ENCODE measurements at places on chromosomes 7 and 10.
A peak's percentile ranks its signal among the peaks of the same experiment; 100 is the strongest.

DNA sequence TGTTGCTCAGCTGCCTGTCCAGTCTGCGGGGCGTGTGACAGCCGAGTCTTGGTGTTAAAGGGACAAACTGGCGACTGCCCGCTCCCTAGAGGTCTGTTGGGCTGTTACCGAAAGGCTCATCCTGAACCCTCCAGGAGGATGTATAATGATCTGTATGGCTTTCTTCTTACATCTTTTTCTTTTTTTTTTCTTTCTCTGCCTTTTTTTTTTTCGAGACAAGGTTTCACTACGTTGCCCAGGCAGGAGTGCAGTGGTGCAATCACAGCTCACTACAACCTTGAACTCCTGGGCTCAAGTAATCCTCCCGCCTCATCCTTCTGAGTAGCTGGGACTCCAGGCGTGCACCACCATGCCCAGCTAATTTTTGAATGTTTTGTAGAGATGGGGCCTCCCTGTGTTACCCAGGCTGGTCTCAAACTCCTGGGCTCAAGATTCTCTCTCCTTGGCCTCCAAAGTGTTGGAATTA lies 857 bp downstream of the INTS15 start:
- no peak for DNase-seq

- DNase-seq, result no peak
These were observed 87.2 kb downstream of the EBF3 start for GRCh38 chr10:129876838-129877237.

- no peak for DNase-seq
These were observed 67.9 kb upstream of the PTN start for GRCh38 chr7:137411446-137411845.

DNA sequence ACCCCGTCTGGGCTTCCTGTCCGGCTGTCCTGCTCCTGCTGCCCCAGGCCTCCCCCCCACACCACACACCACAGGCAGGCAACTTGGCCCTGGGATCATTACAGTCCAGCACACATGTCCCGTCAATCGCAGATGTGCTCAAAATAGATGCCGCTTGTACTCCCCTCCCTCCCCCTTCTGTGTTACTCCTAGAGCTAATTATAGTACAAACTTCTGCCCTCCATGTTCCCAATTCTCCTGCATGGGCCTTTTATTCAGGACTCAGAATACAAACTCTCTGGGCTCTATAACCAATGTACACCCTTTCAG lies at the start of gene SYNPO2L:
Gene SYNPO2L, minus strand, starts transcription at position 40 of the 309 bp plus-strand sequence. CDS start 107 bp downstream, outside the sequence.
- DNase-seq, result no peak

- no peak for DNase-seq
These were observed 52.4 kb upstream of the TNS3 start for GRCh38 chr7:47634273-47634672.

DNA sequence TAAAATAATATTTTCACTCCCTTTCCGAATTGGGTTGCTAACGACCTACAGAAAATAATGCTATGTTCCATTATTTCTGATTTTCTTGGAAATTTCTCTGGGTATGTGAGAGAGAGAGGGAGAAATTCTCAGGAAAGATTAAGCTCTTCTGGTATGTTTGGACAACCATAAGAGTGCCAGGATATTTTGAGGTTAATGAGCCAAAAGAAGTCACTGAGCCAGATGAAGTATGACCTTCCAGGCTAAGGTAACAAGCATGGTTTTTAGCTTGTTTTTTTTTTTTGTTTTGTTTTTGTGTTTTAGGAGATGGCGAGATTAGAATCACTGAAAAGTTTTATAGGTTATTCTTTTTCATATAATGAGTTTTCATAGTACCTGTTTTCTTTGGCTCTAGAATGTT lies 171.0 kb upstream of the FOXP2 start:
- no peak for DNase-seq

- no peak for DNase-seq
These were observed 60.3 kb upstream of the C1GALT1 start for GRCh38 chr7:7122033-7122478.

DNA sequence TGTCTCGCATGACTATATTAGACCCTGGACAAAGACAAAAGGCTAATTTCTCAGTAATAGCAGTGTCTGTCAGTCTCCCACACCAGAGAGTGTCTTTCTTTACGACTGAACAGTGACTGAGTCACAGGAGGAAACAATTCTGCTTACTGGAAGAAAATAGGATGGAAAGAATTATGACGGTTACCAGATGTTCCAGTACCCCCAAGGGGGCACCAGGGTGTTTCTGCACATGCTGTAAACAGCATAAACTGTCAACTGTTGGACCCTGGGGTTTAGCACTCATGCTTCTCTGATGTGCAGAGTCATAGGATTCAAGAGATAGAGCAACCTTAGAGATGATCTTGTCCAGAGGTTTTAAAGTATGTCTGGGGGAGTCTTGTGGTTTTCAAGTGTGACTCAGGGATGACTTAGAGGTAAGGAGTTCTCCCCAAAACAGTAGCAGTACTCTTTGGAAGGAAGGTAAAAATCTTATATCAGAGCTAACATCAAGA lies 291.7 kb downstream of the THSD7A start:
- DNase-seq, result no peak

- no peak for DNase-seq
These were observed 120.2 kb upstream of the AMPH start for GRCh38 chr7:38751416-38751815.

DNA sequence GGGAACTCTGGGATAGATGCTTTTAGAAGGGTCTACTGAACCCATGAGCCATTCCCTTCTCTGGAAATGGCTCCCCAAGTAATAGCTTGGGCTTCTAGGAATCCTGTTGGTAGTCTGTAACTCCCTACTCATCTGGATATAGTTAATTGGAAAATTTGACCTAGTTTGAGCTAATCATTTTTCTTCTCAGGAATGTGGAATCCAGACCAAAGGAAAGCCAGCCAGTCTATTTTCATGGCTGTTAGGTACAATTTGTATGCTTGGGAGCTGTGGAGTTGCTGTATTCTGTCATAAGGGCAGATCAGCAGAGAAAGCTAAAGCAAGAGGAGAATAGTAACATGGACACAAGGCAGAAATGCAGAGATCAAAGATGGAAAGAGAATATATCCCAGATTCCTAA lies 71.6 kb upstream of the C1GALT1 start:
- no peak for DNase-seq

GRCh38 chr10:23174977-23175512 lies 17.1 kb upstream of the PTF1A start:
- no peak for DNase-seq

DNA sequence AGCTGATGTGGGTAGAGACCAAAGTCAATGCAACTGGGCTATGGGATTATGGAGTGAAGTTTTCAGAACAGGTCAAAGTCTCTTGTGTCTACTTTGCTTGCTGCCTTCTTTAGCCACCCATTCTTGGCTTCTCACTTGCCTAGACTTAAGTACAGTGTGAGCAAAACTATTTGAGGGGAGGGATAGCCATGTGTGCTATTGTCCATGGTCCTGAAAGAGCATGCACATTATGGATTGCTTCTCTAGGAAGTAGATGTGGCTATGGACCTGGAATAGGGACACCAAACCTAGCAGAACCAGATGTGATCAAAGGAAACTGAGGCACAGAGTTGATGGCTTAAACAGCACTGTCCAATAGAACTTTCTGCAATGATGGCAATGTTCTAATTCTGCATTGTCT lies 81.9 kb upstream of the ZNF800 start:
- DNase-seq, result no peak

DNA sequence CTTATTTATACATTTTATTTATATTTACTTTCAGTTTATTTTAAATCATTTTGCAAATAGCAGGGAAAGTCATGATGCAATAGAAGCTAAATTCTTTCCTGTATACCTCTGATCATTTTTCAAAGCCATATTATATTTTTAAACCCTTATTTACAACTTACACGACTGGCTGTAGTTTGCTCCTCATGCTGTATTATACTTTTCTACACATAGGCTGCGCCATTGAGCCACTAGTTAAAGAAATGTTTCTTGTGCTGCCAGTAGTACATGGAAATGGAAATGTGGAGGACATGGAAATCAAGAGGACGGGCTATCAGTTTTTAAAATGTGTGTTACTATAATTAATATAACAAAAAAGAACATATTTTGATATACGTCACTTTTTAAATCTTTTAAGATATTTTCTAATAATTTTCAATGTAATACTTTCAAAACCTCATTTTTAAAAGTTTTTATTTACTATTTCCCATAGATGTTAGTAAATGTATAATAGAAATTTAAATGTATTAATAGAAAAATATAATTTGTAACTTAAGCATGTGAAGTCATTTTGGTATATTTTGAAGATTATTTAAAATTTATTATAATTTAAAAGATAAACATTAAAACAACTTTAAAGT lies 118.5 kb downstream of the VTI1A start:
- DNase-seq, result peak; percentile 6

GRCh38 chr7:1920881-1921280 lies 250.8 kb downstream of the ELFN1 start:
- DNase-seq, result no peak

- DNase-seq, result no peak
These were observed 50.4 kb upstream of the AGMO start for GRCh38 chr7:15612205-15612604.

DNA sequence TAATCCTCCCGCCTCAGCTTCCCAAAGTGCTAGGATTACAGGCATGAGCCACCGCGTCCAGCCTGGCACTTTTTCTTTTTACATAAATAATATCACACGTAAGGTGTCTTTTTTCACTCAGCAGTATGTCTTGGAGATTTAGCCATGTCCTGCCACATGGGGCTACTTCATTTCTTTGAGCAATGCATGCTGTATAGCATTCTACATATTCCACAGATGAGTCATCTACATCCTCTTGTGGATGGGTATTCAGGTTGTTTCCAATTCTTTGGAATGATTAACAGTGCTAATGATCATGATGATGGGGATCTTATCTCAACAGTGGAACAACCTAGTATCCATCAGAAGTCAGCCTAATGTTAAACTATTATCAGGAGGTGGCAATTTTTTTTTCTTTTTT lies 50.8 kb downstream of the ZNF503 start:
- no peak for DNase-seq

DNA sequence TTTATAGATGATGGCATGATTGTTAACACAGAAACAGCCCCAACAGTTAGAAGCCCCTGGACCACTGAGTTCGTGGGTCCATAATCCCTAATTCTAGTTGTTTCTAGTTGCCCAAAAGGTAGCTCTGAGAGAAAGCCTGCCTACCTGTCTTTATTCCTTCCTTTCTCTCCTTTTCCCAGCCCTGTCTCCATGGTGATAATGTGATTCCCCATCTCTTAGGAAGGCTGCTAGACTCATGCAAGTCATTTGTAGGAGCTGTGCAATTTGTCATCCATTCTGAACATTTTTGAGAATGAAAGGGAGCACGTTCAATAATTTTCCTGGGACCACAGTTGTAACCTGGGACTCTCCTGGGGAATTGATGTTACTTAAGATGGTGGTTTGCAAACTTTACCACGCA lies 183.4 kb downstream of the EMX2 start:
- DNase-seq, result no peak

GRCh38 chr10:75956624-75957023 lies 525.2 kb downstream of the LRMDA start:
- DNase-seq, result no peak

GRCh38 chr10:131134001-131134576 lies 177.4 kb downstream of the TCERG1L start:
- DNase-seq, result no peak

DNA sequence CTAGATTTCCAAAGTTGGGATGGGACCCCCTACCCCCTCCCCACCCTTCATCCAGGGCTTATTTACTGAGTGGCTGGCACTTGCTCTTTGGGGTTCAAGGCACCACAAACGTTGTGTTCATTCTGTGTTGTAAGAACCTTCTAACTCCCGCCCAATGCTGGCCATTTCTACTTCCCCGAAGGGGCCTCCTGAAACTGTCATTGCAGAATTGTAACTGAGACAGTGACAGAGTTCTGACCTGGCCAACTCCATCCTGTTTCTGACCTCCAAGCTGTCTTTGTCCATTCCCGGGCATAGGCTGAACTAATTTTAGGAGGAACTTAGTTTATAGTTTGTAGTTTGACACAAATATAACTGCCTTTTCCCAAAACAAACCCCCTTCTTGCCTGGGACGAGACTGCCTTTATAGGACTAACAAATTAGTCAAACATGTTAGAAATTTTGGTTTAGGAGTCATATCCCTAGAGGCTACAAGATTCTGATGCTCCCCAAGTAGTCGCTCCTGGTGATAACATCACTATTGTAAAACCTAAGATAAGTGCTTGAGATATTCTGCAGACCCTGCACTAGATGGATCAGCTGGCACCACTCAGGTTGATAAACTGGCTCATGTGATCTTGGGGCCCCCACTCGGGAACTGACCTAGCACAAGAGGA lies 34.8 kb upstream of the ZMIZ2 start:
- no peak for DNase-seq

DNA sequence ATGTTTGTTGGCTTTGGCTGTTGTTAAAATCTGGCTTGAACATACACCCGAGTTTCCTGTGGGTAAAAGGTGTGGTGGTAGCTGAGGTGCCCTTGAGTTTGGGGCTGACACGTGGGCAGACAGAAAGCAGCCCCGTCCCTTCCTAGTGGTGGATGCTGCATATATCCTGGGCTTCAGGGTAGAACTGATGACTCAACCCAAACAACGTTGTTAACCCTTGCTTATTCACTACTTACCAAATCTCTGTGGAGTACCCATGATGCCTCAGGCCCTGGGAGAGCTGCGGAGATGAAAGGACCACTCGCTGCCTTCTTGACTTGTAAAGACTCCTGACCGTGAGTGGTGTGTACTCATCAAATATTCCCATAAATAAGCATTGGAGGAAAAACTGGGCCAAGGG lies 245.1 kb downstream of the RAB11FIP2 start:
- DNase-seq, result no peak

GRCh38 chr7:151014950-151015349 lies 9.3 kb downstream of the ATG9B start:
- no peak for DNase-seq

DNA sequence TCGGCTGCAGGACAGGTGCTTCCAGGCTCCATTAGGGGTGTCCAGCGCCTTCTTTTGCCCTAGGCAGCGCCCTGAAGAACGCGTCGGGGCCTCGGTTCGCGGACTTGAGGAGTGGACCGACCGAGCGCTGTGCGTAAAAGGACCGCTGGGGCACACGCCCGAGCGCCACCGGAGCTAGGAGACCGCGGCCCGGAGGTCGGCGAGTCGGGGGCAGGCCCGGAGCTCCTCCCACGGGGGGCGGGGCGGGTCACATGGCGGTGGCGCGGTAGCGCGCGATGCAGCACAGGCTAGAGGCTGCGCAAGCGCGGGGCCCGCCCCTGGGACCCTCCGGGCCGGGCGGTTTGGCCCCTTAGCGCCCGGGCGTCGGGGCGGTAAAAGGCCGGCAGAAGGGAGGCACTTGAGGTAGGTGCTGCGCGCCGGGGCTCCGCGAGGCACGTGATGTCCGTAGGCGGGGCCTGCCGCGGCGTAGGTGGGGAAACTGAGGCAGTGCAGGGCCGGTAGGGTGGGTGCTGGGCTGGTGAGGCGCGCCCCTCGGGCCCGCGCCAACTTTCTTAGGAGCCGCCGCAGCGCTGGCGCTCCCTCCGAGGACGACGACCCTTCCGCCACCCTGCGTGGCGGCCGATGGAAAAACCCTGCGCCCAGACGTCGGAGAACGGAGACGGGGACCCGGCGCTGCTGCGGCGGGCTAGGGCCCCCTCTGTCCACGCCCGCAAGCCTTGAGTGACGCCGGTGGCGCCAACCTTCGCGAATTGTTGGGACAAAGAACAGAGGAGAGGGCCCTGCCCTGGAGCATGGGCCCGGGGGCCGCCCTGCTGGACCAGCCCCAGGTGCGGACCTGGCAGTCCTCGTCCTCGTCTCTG lies at the start of gene PRXL2A:
Gene PRXL2A, plus strand, starts transcription at position 310 of the 860 bp plus-strand sequence. CDS start 11,917 bp downstream, outside the sequence.
- peak; percentile 92 for DNase-seq

Data from germinal center (tissue), 1 donor.